Hippocampal formation (tissue), 2 donors: ENCODE measurements at places on chromosomes 4 and X.

DNA sequence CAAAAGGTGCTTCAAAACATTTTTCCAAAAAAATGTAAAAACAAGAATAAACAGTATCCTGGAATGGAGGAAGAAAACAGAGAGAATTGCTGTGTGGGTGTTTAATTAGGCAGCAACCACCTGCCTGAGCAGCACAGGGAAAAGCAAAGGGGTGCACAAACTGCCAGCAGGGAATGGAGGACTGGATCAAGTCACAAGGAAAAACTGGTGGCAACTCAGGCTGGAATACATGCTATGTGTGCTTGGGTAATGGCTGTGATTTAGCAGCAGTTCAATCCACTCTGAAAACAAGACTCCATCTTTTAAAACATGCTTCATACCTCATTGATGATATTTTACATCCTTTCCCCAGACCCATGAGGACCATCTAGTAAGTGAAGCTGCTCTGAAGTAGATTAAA, 179.5 kb downstream of the HS6ST2 start:
- no peak for DNase-seq

GRCh38 chrX:37782359-37782758, 2.5 kb downstream of the CYBB start:
- no peak for DNase-seq

DNA sequence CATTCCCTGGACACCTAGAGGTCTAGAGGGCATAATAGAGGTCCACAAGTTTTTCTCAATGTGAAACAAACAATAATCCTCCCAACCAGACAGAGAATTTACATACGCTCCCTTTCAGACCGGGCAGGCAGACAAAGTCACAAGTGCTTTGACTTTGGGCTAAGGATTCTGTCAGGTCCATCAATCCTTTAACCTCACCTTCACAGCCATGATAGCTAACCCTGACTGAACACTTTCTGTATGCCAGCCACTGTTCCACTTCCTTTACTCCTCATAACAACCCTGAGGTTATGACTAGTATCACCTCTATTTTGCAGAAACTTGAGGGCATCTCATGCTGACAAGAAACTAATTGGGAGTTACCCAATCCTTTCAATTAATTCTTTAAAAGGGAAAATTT, 118.8 kb upstream of the AFF2 start:
- no peak for DNase-seq

GRCh38 chr4:153294631-153295030, 49.9 kb upstream of the MND1 start:
- DNase-seq = no peak

GRCh38 chrX:72687396-72687795, 26.7 kb downstream of the PHKA1 start:
- no peak for DNase-seq

DNA sequence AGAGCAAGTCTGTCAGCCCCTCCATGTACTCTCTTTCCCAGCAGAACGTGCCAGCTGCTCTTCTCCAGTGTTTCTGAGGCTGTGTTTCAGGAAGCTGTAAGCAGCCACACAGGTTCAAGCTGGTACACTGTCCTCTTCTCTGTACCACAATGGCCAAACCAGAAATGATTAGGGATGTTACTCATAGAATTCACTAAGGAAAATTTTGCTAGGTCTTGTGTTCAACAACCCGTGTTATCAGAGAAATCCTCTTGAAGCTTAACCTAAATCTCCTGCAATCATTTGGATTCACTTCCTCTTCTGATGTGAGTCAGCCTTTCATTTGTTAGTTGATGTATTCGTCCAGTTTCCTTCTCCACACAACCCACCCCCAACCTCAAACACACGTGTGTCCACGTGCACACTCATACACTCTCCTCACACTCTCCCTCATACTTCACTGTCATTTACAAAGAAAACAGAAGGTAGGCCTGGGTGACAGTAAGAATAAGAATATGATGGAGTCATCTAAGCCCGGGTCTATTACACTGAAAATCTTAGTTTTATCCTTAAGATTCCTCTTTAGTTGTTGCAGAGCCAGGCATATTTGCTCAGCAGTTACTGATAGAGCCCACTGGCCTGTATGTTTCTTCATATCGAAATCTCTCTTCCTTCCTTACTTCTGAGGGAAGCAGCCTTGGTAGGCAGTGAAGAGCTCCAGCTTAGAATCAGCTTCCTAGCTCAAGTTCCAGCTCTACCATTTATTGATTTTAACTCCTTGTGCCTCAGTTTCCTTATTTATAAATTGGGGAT, 63.4 kb downstream of the DCUN1D4 start:
- DNase-seq = no peak

DNA sequence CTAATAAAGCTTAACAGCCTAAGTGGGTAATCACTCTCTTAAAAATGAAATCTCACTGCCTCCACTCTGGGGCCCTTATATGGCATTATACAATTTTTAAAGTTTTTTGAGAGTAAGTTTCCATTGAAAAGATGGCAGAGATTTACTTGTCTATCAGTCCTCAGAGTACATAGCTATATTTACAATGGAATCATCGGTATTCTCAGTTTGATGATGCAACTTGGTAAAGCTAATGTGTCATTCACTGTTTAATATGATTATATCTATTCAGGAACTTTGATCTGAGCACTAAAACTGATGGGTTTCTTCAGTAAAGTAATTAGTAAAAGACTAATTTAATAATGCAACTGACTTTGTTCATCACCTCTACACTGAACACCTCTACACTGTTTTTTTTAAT, 51.6 kb downstream of the CT47B1 start:
- DNase-seq = no peak

DNA sequence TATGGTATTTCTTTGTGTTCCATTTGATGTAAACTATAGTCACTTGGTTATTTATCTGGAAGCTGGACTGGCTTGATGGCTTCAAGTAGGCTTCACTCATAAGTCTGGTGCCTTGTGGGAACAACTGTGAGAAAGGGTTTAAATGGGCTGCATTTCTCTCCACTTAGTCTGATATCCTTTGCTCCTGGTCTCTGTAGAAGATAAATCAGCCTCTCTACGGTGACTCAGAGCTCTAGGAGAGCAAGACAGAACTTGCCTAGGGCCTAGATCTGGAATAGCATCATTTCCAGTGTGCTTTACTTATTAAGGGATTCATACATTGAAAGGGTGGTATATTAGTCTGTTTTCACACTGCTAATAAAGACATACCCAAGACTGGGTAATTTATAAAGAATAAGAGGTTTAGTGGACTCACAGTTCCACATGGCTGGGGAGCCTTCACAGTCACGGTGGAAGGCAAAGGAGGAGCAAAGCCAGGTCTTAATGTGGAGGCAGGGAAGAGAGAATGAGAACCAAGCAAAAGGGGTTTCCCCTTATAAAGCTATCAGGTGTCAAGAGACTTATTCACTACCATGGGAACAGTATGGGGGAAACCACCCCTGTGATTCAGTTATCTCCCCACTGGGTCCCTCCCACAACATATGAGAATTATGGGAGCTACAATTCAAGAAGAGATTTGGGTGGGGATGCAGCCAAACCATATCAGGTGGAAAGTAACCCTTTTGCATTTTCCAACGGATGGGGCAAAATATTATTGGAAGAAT, 1746.4 kb upstream of the PCDH7 start:
- DNase-seq = no peak

DNA sequence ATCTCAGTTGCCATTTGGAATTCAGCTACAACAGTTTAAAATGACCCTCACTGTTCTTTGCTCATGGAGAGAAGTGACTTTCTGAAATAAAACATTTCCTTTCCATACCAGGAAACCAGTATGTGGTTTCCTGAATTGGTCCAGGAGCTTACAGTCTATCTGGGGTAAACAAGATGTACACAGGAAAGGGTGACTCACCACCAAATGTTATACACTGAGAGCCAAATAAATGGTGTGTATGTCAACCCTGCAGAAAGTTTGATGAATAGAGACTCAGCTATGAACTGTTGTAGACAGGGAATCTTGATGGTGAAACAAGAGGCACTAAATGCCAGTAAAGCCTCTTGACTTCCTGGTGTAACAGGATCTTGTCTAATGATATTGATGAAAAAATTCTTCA, 100.4 kb downstream of the HS6ST2 start:
- DNase-seq = no peak

- no peak for DNase-seq
These were observed 130.6 kb downstream of the UGT8 start for GRCh38 chr4:114729068-114729738.

- no peak for DNase-seq
These were observed 61.1 kb upstream of the STS start for GRCh38 chrX:7086384-7086783.

- no peak for DNase-seq
These were observed 27.7 kb upstream of the SFRP2 start for GRCh38 chr4:153816542-153816941.

DNA sequence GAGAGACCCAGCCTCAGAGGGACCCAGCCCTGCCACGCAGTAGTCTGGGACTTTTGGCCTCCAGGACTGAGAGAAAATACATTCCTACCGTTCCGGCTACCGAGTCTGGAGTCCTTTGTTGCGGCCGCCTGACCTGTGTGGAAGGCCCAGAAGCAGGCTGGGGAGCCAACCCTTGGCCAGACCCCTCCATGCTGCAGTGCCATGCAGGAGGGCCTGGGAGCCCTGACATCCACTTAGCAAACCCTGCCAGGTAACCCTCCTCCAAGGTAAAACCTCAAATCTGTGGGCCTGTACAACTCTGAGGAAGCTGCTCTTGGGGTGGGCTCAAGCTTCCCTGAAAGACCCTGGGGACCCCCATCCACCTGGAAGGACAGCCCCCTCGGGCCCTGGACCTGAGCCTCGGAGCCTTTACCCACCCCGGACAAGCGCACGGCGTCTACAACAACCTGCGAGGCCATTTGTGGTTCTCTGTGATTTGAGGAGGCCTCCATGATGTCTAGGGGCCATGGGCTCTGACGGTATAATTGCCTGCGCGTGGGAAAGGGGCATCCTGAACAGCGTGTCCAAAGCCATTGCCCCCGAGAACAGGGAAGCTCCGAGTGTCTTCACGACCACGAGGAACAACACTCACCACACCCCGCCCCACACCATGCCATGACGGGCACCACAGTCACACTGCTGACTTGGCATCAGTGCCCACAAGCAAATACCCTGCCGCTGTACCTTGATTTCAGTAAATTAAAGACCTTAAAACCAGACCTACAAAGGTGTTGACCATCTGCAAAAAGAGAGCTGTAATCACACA, 58.7 kb downstream of the ZFYVE28 start:
- DNase-seq = no peak

DNA sequence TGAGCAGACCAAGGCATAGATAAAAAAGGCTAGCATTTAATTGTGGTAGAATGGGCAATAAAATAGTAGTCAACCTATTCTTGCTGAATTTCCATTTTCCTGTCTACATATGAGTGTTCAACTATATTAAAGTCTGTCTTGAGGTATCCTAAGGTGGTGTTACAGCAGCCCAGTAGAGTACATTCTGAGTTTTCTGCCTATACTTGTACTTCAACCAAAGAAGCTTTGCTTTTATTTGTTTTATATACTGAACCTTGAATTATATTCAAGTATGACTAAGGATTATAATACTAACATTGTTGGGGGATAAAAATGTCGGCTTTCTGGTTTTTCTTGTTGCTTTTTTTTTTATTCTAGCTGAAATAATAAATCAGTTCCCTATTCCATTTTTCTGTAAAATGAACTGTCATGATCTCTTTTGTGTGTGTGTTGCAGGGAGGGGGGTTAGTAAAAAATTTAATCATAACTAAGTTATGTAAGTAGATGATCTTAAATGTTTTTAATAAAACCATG, 106.7 kb downstream of the PDLIM5 start:
- DNase-seq = no peak

GRCh38 chr4:128468123-128468989, 180.7 kb upstream of the PGRMC2 start:
- no peak for DNase-seq

- DNase-seq = no peak
These were observed 102.5 kb downstream of the DDIT4L start for GRCh38 chr4:100087743-100088142.

- DNase-seq = no peak
These were observed 171.0 kb upstream of the TBL1X start for GRCh38 chrX:9293903-9294302.

DNA sequence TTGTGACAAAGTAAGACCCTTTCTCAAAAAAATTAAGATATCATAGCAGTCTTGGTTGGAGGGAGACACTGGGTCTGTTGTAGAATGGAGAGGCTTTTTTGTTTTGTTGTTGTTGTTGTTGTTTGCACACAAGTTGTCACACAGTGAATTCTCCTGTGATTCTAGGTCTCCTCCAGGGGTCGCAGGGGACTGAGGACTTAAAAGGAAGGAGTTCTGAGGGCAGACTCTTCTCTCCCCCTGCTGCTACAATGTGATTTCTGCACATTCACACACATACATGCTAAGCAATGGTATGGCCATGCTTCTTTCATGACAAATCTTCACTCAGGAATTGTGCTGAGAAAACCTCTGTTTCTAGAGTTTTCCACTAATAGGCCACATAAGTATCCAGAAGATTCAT, 71.1 kb downstream of the ZNF732 start:
- no peak for DNase-seq

DNA sequence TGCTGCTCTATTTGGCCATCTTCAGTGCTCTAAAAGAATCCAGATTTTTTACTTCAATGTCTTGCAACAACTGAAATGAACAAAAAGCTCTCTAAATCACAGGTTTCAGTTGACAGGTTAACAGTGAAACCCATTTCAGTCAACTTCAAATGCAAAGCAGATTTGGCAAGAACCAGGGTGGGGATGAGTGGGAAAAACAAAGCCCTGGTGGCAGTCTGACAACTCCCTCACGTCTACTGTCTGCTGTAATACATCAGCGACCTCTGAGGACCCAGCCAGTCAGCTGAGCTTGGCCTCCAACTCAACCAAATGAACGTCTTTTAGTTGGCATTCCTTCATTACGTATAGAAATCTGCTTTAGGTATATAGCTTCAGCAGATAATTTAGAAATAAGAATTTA, 95.8 kb downstream of the COL25A1 start:
- no peak for DNase-seq

GRCh38 chr4:13706716-13707115, 79.2 kb upstream of the BOD1L1 start:
- DNase-seq = no peak

GRCh38 chr4:82865592-82865991, 25.4 kb downstream of the SEC31A start:
- no peak for DNase-seq

- DNase-seq = no peak
These were observed 43.1 kb upstream of the PRR27 start for GRCh38 chr4:70110917-70111316.

DNA sequence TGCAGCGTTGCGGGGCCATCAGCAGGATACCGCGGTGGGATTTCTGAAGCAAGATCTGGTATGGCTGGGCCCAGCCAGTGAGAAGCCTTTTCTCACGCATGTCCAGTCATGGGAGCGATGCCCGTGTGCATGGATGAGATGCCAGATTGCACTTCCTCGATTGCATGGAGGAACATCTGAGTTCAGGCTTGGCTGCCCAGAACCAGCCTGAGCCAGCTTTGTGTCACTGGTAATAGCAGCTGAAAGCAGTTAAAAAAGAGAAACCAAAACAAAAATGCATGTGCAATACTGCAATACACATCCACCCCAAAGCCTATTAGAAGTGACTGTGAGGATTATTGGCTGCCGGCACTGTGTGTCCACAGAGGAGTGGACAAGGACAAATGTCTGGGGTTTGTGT, 59.3 kb downstream of the PSAPL1 start:
- no peak for DNase-seq
